ENCODE measurements at places on chromosomes 12 and 14.

- no peak for DNase-seq
Measured at GRCh38 chr12:41956353-41956752, 188.3 kb downstream of the GXYLT1 start.

GRCh38 chr14:101179691-101180211 lies 276.2 kb upstream of the RTL1 start:
- DNase-seq = no peak

- no peak for DNase-seq
Measured at GRCh38 chr12:93520454-93520853, 52.0 kb upstream of the SOCS2 start.

- no peak for DNase-seq
Measured at GRCh38 chr12:131764738-131765137, 53.8 kb downstream of the SFSWAP start.

GRCh38 chr14:49691031-49691430 lies 1.9 kb upstream of the KLHDC1 start:
- no peak for DNase-seq

- no peak for DNase-seq
Measured at GRCh38 chr14:33280646-33281045, 342.0 kb downstream of the NPAS3 start.

- DNase-seq = no peak
Measured at GRCh38 chr14:28482251-28483040, 284.1 kb upstream of the FOXG1 start.

DNA sequence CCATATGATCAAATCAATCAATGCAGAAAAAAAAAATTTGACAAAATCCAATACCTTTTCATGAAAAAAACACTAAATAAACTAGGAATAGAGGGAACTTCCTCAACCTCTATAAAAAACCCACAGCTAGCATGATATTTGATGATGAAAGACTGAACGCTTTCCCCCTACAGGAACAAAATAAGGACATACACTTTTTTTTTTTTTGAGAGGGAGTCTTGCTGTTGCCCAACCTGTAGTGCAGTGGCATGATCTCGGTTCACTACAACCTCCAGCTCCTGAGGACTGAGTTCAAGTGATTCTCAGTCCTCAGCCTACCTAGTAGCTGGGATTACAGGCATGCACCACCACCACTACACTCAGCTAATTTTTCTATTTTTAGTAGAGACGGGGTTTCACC lies 17.9 kb upstream of the CAMKK2 start:
- peak; percentile 83 for DNase-seq

- no peak for DNase-seq
Measured at GRCh38 chr14:73241481-73242165, 4.3 kb downstream of the PAPLN start.

GRCh38 chr12:116436561-116437249 lies 122.5 kb upstream of the MAP1LC3B2 start:
- no peak for DNase-seq

GRCh38 chr14:32650030-32650429 lies 288.6 kb upstream of the NPAS3 start:
- DNase-seq = no peak

DNA sequence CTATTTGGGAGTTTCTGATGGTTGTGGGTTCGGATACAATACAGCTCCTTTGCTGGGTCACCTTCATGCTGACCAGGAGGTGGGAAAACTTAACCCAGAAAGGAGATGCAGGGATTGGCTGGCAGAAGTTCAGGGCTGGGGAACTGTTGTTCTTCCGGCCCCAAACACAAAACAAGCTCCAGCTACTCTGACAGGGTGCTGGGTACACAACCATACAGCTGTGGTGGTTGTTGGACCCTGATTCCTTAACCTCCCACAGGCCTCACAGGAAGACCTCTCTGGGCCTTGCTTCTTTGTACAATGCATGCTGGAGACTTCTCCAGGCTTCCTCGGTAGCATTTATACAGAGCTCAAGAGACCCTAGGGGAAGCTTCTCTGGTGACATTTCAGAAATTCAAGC lies 47.6 kb downstream of the CPM start:
- no peak for DNase-seq

GRCh38 chr12:49505672-49506071 lies 33.2 kb upstream of the KCNH3 start:
- no peak for DNase-seq

DNA sequence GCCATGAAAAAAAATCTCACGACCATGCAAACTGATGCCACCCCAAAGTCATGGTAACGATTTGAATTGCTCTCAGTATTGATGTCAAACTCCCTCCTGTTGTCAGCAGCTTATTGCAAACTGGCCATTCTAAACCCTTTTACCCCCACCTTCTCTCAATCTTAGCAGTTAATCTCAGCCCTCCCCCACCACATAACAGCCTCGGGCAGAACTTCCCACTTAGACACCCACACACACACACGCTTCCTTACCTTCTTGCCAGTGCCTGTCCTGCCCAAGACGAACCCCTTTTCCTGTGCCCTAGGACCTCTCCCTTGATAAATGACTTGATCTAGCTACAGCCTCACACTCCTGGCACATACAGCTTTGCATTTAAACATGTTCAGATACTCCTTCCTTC lies 56.6 kb downstream of the GPATCH2L start:
- DNase-seq = no peak

DNA sequence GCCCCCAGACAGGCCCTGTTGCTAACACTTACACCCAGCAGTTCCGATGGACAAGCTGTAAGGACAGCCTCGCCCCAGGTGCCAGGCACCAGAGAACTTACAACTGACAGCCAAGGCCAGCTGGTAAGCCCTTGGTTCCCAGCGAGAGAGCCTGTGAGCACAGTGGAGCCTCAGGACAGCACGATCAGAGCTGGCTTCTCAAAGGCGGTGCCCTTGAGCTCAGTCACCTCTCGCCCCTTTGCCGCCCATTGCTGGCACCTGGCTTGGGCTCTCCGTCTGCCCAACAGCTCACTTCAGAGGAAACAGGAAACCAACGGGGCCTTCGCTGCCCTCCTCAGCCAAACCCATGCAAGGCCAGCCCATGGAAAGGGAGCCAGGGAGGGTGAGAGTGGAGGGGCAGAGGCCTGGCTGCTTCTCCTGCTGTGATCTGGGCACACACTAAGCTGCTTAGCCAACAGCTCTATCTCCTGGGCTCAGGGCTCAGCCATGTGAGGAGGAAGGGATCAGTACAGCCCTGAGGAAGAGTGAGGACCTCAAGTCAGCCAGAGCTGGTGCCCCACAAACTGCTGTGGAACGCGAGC lies 98.5 kb downstream of the SINHCAF start:
- no peak for DNase-seq

DNA sequence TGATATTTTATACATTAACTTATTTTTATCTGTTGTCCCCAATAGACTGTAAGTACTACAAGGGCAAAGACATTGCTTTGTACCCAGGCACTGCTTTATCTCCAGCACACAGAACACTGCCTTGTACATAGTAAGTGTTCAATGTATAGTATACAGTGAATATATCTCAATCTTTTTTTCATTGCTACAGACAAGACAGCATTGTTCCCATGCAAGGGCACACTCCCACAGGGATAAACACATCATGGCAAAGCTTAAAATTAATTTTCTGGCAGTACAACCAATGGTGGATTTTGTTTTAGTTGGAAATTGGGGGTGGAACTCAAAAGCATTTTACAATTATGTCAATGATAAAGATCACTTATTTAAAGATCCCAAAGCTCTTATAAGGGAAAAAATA lies 112.3 kb upstream of the EEA1 start:
- no peak for DNase-seq

DNA sequence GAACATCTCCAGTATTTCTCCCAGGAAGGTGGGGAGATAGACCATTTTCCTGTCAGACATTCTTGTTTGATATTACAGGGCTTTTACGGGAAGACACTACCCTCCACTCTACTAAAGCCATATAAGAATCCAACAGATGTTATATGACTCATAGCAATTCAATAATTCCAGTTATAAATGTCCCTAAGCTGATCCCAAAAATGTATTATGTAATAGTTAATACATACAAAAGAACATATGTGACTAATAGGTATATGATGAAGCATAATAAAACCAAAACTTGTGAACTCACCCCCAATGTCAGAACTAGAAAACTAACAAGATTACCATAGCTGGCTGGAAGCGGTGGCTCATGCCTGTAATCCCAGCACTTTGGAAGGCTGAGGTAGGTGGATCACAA lies 84.2 kb downstream of the EFCAB11 start:
- DNase-seq = no peak

DNA sequence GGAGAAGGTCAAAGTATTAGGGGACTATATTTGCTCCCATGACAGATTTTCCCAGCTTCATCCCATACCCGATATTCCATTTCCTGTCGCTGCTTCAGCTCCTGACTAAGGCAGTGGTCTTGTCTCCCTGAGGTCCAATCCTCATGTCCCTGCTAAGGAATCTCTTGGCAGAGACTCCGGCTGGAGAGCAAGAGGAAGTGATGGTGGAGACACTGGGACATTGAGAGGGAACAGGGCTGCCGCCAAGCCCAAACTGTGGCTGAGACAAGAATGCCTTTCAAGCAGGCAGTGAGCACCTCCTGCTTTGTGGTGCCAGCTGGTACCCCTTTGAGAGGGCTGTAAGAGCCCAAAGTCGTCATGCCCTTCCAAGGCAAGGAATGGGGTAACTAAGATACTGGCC lies 5.5 kb downstream of the SP7 start:
- no peak for DNase-seq

- no peak for DNase-seq
Measured at GRCh38 chr14:70315942-70316341, 43.5 kb downstream of the COX16 start.

DNA sequence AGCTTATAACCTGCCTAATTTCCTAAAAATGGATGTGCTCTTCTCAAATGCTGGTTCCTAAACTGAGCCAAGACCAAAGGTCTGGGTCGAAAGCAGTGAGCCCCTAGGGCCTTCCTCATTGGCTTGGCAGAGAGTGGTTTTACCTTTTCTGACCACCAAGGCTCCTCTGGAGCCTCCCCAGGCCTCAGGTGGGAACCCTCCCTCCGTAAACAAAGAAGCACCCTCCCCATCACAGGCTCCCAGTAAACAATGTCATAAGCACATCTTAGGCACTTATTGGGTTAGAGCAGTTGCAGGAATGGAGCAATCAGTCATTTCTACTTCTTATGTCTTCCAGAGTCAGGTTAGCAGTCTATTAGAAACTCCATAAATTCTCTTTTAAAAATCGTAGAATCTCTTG lies 6.0 kb downstream of the CHPT1 start:
- DNase-seq = no peak

All from suppressor macrophage (primary cell).